ENCODE measurements at places on chromosomes 13 and 19.

DNA sequence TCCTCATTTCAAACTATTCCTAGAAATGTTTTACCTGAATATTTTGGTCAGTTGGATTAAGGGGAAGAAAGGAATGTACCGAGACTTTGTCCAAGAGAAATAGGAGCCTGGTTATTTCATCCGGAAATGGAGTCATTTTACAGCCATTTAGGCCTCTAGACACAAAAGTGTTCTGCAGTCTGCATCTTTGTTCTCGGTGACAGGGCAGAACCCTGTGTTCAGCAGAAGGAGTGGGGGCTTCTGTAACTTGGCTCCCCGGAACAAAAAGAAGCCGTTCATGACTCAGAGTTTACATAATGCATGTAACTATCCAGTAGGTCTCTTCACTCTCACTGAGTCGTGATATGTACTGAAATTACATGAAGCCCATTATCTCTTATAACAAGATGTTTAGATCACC is 21.6 kb upstream of the FNDC3A start:
- peak; percentile 71 for DNase-seq

- no peak for DNase-seq
Observed at GRCh38 chr19:5222178-5222577, 118.4 kb downstream of the PTPRS start.

DNA sequence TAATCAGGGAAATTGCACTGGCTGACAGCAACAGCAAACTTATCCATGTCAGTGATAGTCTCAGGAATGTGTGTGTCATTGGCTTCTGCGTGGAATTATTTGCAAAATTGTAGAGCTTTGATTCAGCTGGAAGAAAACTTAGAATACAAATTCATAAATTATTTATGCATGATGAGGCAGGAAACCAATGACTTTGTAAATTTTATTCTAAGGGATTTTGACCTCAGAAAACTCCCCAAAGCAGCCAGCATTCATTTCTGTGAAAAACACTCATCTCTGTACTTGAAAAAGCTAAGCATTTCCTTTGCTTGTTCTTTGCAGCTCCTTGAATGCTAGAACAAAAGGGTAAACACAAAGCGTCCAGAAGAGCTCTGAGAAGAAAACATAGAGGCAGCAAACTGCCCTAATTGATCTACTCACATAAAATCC is 162.4 kb downstream of the DCT start:
- DNase-seq: peak; percentile 74

DNA sequence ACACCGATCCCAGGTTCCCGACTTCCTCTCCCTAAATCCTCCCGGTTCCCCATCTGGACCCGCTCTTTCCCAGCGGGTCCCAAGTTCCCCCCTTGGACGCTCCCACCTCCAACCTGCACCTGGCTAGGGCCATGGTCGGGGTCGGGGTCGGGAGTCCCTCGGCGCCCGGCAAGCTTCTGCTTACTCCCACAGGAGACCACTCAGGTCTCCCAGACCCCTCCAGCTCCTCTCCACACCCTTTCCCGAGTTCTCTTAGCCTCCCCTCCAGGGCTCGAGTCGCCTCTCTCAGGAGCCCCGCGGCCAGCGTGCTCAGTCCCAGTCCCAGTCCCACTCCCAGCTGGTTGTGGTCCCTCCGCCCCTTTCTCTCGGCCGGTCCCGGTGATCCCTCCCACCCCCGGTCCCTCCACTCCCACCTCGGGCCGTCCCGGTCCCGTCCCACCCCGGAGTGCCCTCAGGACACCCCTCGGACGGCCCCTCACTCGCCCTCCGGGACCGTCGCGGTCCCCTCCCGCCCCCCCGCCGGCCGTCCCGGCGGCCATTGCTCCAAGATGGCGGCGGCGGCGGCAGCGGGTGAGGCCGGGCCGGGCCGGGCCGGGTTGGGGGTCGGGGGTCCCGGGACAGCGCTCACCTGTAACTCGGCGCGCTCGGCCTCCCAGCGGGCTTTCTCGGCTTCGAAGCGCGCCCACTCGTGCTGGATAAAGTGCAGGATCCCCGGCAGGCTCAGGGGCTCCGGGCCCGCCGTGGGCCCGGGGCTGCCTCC is at the start of gene FKRP:
Gene FKRP, plus strand, starts transcription at position 537 of the 760 bp plus-strand sequence. CDS start 9,394 bp downstream, outside the sequence.
- peak; percentile 43 for DNase-seq

DNA sequence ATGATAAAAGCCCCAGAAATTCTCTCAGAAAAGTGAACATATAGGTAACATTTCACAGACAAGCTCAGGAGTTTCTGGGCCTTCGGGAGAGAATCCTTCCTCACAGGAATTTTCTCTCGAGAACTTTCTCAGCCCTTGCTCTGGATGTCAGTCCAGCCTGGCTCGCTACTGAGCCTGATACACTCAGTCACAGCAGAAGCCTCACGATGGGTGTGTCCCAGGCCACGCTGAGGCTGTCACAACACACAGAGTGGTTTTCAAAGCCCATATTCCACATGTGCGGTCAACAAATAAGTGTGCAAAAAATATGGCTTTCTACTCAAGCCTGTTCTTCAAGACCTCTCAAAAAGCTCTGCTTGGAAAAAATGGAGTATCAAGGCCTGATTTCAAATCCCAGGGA is 31.5 kb upstream of the MEDAG start:
- DNase-seq: no peak

DNA sequence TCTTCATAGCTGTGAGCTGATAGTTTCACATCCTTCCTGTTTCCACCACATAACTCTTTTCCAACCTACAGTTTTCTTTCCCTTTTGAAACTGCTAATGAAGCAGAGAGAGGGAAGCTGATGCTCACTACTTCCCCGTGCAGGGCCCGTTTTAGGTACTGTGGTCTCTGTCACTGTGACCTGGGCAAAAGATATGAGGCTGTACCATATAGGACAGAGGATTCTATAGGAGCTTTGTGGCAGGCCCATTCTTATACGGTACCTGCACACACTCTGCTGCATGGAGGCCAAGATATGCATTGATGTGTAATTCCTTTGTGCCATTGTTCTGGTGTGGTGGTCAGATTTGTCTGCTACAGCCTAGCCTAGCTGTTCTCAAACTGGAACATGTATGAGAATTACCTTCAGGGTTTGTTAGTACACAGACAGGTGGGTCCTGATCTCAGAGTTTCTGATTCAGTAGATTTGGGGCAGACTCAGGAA is 577.3 kb downstream of the LMO7 start:
- no peak for DNase-seq

- no peak for DNase-seq
Observed at GRCh38 chr19:15935167-15935702, 906 bp upstream of the CYP4F11 start.

DNA sequence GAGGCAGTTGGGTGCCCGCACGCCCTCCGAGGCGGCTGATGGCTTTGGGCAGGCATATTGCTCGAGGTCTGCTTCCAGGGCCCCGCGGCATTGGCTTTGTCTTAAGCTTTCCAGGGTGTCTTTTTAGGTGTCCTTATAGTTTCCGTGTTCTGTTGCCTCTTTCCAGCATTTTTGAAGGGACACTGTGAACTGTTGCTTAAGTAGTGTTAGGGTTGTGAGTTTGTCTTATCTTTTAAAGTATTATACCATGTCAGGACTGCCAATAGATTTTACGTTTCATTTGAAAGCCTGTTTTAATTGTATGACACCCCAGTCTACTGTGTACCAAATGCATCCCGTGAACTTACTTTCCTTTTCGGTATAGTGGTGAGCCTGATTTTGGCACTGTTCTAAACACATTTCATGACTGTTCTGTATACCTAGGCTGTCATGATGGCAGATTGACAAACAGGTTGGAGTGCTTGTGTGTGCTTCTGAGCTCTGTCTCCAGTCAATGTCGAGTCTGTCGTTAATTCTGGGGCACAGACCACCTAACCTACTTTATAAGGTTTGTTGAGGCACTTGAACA is 656 bp downstream of the PCCA start:
- DNase-seq: peak; percentile 31

DNA sequence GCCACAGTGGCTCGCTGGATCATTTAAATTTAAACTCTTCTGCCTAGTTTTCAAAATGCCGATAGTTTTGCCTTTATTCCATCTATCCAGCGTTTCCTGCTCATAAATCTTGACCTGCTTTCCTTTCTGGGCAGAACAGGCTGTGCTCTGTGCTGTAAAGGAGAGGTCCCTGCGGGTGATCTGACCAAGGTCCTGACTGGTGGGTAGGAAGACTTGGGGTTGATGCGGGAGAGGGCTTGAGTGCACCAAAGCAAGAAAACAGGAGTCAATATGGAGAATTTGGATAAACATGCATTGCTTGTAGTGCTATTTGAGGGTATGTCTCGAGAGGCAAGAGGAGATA is 533.6 kb downstream of the MYO16 start:
- DNase-seq: no peak

GRCh38 chr13:40390401-40390916 is 276.0 kb downstream of the FOXO1 start:
- DNase-seq: no peak

DNA sequence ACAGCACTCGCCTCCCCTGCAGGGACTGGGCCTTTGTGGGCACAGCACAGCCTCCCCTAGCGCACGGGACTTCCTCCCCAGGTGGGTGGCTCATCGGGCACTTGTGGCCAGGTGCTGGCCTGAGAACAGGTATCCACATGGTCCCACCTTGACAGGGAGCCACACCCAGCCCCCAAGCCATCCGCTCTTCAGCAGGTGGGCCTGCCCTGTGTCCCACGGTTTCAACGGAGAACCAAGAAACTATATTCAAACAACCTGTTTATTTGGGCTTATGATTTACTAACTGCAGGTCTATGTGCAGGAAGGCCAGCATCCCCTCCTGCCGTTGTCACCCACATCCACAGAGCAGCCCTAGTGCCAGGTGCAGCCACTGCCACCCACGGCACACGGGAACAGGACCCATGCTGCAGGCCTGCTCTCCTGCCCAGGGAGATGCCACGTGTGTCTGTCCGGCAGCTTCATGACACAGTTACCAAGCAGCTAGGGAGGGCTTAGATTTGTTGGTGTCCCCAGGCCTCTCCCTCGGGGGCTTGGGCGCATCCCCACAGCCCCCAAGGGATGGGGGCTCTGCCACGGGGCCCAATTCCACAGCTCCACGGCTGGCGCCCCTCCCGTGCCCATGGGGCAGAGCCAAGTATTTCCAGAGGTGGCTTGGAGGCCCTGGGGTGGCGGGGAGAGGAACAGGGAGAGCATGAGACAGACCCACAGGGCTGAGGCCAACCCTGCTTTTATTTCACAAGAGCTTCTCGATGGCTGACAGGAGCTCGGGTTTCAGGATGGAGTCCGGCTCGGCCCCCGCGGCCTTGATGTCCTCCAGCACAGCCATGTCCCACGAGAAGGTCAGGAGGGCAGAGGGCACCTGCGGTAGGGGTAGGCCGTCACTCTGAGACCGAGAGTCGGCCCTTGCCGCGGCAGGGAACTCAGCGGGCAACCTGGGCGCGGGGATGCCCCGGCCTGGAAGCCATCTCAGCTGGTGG is 12.5 kb downstream of the UBXN6 start:
- DNase-seq: no peak
